ENCODE measurements at places on chromosomes 2 and 18.

- DNase-seq: no peak
Observed at GRCh38 chr2:146893500-146894041, 951.3 kb upstream of the ACVR2A start.

DNA sequence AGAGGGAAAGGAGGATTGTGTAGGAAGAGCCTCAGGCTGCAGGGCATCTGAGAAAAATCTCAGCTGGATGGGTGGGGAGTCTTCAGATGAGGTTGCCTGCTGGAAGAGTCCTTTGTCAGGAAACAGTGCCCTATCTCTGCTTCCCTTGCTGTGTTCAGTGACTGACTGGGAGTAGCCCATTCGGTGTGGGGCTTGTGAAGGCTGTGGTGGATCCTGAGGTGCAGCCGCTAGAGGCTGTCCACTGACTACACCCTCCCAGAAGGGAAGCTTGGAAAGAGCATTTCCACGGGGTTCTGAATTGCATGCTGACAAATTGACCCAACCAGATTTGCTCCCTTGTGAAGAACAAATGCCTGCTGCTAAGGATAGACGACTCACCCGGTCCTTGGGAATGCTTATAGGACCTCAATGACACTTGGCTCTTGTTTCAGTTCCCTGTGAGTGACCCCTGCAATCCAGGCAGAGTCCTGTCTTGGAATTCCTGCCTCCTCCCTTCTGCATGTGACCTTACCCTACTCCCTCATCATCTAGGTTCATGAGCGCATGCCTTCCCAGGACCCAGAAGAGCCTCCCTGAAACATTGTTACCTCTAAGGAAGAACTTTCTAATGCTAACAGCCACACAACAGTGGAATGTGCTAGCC, 109.7 kb upstream of the FAM136A start:
- no peak for DNase-seq

DNA sequence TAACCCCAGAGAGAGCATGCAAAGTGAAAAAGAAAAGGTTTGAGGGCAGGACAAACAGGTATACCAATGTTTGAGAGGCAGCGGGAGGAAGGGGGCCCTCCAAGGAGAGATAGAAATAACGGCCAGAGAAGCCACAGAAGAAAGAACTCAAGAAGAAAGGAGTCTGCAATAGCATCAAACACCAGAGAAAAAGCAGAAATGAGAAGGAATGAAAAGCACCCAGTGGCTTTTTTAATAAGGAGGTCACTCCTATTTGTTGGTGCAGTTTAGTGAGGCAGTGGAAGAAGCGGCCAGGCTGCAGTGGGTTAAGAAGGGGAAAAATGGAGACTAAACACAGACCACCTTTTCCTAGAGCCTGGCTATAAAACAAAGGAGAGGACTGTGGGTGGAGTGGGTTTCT, 177.2 kb downstream of the THADA start:
- DNase-seq: no peak

DNA sequence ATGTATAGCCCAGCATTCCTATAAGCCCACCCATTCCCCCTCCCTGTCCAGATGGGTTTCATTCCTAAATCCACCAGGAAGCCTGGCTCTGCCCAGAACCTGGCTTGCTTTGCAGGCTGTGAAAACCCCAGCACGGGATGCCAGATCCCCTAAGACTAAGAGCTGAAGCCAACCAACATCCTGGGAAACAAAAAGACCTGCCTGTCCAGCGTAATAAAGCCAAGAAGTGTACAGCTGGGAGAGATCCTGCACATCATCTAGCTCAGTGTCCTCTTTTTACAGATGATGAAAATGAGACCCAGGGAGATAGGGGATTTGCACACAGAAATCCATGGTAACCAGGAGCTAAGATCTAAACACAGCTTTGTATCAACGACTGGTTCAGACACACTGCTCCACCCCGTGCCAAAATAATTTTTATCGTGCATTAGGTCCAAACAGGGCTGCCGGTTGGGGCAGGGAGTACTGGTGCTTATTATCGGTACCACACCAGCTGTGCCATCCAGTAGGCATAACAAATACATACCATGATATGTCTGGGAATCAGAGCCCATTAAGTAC, 2.9 kb downstream of the RND3 start:
- DNase-seq: no peak

DNA sequence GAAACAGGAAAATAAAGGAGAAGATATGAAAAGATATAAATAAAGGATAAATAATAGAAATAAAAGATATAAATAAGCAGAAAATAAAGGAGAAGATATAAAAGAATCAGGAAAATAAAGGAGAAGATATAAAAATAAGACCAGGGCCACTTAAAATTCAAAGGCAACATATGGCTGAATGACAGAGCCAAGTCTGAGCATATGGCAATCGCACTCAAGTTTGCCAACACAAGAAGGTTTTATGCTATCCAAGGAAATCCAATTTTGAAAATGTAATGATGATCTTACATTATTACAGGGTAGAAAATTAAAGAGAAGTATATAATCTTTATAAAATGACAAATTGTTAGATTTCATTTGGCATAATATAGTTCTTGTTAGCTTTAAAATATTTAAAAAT, 33.6 kb downstream of the USP40 start:
- DNase-seq: no peak

DNA sequence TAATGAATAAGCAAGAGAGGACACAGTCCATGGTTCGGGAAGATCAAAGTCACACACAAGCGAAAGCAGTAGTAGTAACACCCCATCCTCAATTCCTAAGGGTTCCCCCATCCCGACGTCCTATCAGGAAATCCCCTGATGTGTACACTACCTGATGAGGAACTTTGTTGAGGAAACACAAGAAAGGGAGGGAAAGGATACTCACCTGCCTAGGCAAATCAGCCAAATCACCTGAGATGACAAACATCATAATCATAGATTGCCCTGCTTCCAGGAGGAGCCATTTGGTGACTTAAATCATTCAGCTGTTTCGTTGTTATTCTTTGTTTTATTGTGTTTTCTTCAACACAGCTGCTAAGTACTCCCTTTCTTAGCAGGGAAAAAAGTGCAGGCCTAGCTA, 55.5 kb upstream of the SPOPL start:
- DNase-seq: no peak

DNA sequence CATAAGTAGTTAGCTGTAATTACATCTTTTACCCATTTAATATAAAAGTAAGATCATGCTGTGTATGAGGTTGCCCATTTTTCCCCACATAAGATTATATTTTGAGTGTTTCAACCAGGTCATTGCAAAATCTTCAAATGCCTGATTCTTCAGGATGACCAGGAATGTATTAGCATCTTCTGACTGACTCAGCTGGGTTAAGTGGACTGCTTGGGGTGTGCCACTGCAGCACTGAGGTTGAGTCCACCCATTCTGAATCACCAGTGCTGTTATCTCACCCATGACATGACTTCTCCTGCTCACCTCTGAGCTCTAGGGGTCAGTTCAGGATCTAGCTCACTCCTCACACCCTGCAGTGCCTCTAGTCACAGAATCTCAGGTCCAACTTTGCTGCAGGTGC, 576.7 kb upstream of the ZEB2 start:
- DNase-seq: no peak

- DNase-seq: no peak
Observed at GRCh38 chr2:88637464-88637863, 10.2 kb upstream of the EIF2AK3 start.

DNA sequence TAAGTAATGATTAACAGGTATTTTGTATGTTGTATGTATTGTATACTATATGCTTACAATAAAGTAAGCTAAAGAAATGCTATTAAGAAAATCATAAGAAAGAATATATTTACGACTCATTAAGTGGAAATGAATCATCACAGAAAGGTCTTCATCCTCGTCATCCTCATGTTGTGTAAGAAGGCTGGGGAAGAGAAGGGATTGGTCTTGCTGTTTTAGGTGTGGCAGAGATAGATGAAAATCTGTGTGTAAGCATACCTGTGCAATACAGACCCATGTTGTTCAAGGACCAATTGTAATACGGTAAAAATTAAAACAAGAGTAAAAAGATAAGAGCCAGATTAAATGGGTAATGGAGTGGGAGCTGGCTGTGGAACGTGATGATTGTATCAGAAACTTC, 16.6 kb downstream of the SLC35F5 start:
- DNase-seq: no peak

DNA sequence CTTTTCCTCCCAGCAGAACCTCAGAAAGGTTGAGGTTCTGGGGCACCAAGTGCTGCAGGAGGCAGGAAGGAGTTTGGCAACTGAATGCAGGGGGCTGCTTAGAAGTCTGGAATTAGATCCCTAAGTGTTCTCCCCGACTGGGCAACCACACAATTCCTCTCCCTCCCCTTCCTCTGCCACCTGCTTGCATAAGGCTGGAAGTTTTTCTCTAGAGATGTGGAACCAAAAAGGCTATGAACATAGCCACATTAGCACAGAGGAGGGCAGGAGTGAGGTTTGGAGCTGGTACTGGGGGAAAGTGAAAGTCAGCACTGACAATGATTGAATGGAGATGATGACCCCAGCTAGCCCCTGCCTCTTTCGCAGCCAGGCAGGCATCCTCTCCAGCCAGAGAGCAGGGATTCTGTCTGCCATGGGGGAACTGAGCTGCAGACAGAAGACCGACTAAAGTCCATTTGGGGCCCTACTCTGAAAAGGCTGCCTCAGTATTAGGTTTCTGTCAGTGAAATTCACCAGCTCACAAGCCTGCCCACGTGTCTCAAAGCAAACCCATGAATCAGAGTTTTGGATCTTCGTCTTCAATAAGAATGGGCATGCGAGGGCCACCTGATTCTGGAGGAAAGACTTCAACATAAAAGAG, 87.9 kb upstream of the ITGA6 start:
- no peak for DNase-seq

GRCh38 chr2:28593160-28593755, 97.4 kb downstream of the PLB1 start:
- DNase-seq: no peak

DNA sequence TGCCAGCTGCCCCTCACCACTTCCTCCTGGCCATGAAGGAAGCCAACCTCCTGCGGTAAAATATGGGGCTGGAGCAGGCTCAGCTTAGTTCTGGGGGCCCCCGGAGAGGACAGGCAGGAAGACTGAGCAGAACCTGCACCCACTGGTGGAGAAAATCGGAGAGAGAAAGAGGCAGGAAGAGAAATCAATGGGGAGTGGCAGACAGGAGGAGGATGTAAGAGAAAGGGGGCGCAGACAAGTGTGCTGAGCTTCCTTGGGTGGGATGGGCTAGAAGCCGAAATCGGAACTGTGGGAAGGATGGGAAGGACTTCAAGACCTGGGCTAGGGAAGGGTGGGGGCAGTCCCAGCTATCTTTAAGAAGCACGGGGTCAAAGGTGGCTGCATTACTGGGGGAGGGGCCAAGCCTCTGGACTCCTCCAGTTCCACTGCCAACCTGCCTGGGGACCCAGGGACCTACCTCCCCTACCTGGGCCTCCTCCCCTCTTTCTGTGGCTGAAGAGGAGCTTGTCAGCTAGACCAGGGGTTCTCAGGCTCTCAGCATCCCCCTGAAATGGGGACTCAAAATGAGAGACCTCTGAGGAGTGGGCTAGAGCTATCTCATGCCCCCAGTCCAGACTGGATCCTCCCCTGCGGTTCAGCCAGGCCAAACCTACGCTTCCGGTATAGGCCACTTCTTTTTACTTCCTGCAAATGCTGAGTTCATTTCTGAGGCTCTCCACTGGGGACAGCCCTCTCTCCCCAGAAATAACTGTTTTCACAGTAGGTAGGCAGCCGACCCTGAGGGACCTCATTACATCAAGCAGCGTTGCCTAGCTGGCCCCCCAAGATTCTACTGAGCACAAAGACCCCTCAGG, 33.6 kb upstream of the B3GNT7 start:
- DNase-seq: no peak

- no peak for DNase-seq
Observed at GRCh38 chr2:149033716-149034115, 4.8 kb upstream of the LYPD6B start.

GRCh38 chr2:19623488-19623887, 265.1 kb upstream of the OSR1 start:
- DNase-seq: no peak

DNA sequence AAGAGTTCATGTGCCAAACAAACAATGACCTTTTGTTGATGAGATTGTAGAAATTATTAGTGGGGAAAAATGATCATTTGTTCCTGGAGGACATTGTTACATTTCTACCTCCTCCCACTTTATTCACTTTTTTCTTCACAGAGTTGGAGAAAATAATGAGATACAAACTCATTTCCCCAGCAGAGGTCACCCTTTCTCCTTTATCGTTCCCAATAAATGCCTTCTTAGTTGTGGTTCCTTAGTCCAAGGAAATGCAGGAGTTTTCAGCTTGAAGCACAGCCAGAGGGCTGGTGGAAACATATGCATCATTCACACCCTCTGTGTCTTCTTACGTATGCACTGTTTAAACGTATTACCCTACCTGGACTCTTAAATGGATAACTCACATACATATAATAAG, 108.8 kb downstream of the SLC4A3 start:
- no peak for DNase-seq

GRCh38 chr2:207847807-207848544, 78.3 kb upstream of the FZD5 start:
- DNase-seq: no peak

DNA sequence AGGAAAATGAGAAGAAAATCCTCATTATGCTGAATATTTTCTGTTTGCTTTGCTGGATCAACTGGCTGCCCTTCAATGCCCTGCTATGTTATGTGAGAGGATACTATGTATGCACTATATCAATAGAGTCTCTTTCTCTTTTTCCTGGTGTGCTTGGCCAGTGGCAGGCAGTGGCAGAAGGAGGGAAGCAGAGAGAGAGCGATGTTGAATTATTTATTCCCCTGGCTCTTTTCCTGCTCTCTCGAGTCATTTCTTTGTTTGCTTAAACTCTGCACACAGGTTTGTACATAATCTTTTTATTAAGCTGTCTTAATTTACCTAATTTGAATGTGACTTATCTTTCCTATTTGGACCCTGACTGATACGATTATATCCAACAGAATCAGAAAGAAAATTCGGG, 1727.3 kb downstream of the SUCLG1 start:
- DNase-seq: no peak

- DNase-seq: no peak
Observed at GRCh38 chr18:76613053-76613754, 118.2 kb upstream of the ZNF516 start.

DNA sequence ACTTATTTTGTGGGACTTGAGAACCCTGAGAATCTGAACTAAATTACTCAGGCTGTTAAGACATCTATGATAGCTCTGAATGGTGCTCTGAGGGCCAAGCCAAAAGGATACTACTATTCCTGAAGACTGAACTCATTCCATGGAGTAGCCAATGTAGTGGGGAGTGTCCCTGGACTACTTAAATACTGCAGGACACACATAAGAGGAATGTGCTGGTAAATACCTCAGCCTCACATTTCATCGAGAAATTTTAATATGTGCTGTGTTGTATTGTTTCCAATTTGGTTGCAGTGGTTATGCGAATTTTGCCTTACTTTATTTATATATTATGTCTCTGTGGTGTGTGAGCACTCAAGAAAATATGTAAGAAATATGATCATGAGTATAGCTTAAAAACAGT, 264.4 kb upstream of the FIGN start:
- DNase-seq: no peak

DNA sequence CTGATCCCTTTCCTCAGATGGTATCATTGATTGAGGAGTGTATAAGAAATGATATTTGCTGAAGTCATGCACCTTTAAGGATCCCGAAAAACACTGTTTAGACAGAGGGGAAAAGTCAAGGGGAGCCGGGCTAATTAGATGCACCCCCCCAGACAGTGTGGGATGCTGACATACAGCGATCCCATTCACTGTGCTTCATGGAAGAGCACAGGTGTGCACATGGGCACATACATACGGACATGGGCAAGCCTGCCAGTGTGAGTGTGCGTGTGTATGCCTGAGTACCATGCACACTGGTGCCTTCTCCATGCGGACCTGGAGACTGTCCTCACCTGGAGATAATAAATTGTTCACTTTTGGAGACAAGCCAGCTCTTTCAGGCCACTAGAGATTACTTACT, 22.6 kb downstream of the MEIS1 start:
- DNase-seq: no peak

- no peak for DNase-seq
Observed at GRCh38 chr2:67993329-67993728, 69.5 kb downstream of the C1D start.
